ENCODE measurements at places on chromosomes 11 and 22. TPM values are rescaled to one million over a fixed set of nuclear protein-coding genes. Genes with fewer than 3 reads are reported as not detected.

IGLL1 gene
- total RNA-seq: not detected

CREB3L1 gene
- total RNA-seq: 56.0 TPM

OR51B5 gene
- total RNA-seq: not detected

NXPE4 gene
- not detected for total RNA-seq

KRTAP5-6 gene
- not detected for total RNA-seq

MMP11 gene
- total RNA-seq: 32.3 TPM

PTPRCAP gene
- 2.0 TPM for total RNA-seq

RIMBP3C gene
- total RNA-seq: not detected

OR5A1 gene
- not detected for total RNA-seq

CYP2D6 gene
- not detected for total RNA-seq

OR52A1 gene
- total RNA-seq: not detected

KDM4F gene
- total RNA-seq: not detected

GPR137 gene
- total RNA-seq: 33.6 TPM

OR56B1 gene
- not detected for total RNA-seq

DCPS gene
- total RNA-seq: 11.1 TPM

FGF3 gene
- not detected for total RNA-seq

TSPAN18 gene
- 94.6 TPM for total RNA-seq

SLC36A4 gene
- total RNA-seq: 6.9 TPM

OLFML1 gene
- 5.7 TPM for total RNA-seq

RFPL1 gene
- total RNA-seq: not detected

TMEM86A gene
- total RNA-seq: 4.5 TPM

SLC22A12 gene
- total RNA-seq: not detected

MMP12 gene
- not detected for total RNA-seq

VSIG2 gene
- 1.1 TPM for total RNA-seq

SCGB1C1 gene
- total RNA-seq: not detected

SEC14L6 gene
- total RNA-seq: not detected

IGLL5 gene
- total RNA-seq: 0.92 TPM

GPHA2 gene
- total RNA-seq: not detected

C11orf21 gene
- total RNA-seq: 66.5 TPM

SREBF2 gene
- 89.7 TPM for total RNA-seq

PRR33 gene
- total RNA-seq: 4.4 TPM

KRTAP5-7 gene
- not detected for total RNA-seq
